SHP77 (cell line): ENCODE measurements at places on chromosomes 16 and 17.

DNA sequence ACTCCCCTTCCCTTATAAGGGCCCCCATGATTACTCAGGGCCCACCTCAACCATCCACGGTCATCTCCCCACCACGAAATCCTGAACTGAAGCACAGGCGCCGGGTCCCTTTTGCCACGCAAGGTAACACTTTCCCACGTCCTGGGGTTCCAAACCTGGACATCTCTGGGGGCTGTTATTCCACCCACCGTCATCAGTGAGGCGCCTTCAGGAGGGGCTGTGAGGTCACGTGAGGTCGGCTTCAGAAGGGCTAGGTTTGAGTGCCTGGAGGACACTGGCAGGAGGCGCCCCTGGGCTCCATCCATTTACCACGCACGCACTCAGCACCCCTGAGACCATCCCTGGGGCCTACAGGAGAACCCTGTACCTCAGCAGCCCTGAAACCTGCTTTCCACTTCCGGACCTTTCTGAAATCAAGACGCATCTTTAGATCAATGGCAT is 4.1 kb downstream of the CD2BP2 start:
- DNase-seq: no peak

GRCh38 chr16:12675852-12676251 is 127.8 kb downstream of the CPPED1 start:
- DNase-seq: no peak

DNA sequence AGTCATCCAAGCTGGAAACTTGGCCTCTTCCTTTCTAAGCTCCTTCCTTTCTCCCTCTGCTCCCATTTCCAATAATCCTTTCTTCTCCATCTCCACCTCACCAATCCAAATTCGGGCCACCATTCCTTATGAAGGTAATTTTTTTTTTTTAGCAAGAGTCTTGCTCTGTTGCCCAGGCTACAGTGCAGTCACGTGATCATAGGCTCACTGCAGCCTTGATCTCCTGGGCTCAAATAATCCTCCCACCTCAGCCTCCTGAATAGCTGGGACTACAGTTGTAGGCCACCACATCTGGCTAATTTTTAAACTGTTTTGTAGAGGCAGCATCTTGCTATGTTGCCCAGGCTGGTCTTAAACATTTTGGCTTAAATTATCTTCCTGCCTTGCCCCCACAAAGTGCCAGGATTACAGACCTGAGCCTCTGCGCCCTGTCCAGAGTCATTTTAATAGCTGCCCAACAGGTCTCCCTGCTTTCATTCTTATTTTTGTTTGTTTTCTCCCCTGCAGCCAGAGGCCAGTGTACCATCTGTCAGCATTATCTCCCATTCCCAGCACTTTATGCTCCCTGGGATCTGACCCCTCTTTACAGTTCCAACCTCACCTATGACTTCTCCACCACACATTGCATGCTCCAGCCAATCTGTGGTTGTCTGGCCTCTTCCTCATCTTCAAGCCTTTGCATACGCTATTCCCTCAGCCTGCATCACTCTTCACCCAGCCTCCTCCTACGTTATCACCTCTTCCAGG is 2.3 kb upstream of the GP2 start:
- no peak for DNase-seq

DNA sequence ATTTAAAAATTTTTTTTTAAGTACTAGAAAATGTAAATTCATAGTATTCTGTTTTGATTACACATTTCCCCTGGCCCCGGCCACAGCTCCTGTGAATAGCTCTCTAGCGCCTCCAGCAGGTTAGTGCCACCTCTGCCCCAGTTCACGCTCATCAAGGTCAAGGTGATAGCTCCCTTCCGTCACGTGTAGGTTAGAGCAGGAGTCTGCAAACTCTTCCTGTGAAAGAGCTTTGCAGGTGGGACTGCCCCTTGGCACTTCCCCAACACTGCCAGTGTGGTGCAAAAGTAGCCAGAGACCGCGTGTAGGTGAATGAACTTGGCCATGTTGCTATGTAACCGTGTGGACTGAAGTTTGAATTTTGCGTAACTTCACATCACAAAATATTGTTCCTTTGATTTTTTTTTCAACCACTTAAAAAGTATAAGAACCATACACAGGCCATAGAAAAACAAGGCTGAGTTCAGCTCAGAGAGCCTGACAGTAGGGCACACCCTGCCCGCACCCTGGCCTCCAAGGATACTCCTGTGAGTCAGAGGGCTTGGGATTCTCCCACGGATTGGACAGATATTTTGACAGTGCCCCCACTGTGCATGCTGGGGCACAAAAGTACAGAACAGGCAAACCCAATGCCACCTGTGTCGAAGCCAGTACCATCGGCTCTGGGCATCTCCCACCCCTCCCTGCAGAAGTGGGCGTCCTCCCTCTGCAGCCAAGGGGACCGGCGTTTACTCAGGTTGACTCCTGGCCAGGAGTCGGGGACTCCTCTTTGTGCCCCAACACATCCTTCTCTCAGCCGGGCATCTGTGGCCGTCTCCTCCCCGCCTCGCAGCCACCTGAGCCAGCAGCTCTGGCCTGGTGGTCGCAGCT is 92.0 kb upstream of the CHMP6 start:
- DNase-seq: peak; percentile 34

DNA sequence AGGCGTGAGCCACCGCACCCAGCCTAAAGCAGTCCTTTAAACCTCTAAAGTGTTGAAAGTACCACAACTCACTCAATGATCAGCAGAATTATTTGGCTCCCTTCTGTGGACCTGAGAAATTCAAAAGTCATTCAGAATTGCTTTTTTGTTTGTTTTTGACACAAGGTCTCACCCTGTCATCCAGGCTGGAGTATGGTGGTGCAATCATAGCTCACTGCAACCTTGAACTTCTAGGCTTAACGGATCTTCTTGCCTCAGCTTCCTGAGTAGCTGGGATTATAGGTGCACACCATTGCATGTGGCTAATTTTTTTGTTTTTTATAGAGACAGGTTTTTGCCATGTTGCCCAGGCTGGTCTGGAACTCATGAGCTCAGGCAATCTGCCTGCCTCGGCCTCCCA is 44.3 kb downstream of the TRAF4 start:
- no peak for DNase-seq

GRCh38 chr16:28499854-28500253 is 5.4 kb downstream of the APOBR start:
- no peak for DNase-seq

DNA sequence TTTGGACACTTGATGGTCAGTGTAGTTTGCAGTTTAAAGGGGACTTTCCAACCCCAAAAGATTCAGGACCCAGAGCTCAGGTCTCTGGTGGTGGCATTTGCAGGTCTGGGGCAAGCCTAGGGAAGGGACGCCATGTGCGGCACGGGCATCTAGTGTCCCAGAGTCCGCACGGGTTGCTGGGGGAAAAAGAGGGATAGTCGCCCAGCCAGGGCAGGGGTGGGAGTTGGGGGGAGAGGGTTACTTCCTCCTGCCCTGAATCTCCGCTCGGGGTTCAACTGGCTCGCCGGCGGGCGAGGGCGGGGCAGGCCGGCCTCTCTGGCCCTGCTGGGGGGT is 239 bp upstream of the CA7 start:
- DNase-seq: no peak

DNA sequence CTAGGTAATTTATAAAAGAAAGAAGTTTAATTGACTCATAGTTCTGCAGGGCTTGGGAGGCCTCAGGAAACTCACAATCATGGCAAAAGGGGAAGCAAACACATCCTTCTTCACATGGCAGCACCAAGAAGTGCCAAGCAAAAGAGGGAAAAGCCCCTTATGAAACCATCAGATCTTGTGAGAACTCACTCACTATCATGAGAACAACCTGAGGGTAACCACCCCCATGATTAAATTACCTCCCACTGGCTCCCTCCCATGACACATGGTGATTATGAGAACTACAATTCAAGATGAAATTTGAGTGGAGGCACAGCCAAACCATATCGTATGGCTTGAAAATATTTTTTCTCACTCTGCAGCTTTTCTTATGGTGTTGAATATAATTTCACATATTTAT is 151.7 kb downstream of the ANKFN1 start:
- no peak for DNase-seq

- DNase-seq: peak; percentile 67
Measured at GRCh38 chr17:1939981-1940809, 84.9 kb downstream of the RTN4RL1 start.

- DNase-seq: no peak
Measured at GRCh38 chr16:58272855-58273254, 22.0 kb downstream of the PRSS54 start.

DNA sequence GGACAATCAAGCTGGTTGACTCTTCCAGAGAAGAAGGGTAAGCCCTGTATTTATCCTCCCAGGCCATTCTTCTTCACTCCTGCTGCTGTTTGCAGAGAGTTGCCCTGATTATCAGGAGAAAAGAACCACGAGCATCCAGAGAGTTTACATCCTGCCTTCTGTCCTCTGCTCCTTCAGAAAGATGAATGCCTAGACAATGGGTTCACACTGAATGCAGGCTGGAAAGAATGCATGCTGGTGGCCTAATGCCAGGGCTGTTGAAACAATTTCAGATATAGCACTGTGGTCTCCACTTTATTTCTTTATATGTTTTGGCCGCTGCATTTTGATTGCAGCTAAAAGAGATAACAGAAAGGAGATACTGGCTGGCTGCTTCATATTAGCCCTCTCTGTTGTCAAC is 21.2 kb upstream of the HAS3 start:
- DNase-seq: no peak

- DNase-seq: no peak
Measured at GRCh38 chr17:1953831-1954230, 71.3 kb downstream of the RTN4RL1 start.

DNA sequence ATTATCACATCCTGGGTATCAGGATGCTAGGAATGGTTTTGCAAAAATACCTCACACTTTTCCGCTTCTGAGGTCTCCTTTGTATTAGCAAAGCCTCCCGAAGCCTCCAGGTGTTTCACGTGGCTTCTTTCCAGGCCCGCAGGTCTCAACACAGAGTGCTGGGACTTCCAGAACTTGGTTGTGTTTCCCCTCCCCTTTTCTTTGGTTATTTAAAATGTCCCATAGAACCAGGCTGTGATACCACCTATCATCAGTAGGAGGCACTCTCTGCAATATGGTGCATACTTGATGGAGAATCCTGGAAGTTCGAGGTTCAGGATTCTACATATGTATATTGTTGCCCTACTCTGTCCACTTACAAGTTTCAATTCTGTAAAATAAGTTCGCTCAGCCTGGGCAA is 28.8 kb downstream of the ATP2C2 start:
- DNase-seq: no peak

- no peak for DNase-seq
Measured at GRCh38 chr16:85364323-85365040, 248.6 kb upstream of the GSE1 start.

GRCh38 chr17:7754656-7755055 is 37.1 kb downstream of the DNAH2 start:
- DNase-seq: no peak

GRCh38 chr17:75370286-75370915 is 35.1 kb downstream of the GRB2 start:
- DNase-seq: no peak

DNA sequence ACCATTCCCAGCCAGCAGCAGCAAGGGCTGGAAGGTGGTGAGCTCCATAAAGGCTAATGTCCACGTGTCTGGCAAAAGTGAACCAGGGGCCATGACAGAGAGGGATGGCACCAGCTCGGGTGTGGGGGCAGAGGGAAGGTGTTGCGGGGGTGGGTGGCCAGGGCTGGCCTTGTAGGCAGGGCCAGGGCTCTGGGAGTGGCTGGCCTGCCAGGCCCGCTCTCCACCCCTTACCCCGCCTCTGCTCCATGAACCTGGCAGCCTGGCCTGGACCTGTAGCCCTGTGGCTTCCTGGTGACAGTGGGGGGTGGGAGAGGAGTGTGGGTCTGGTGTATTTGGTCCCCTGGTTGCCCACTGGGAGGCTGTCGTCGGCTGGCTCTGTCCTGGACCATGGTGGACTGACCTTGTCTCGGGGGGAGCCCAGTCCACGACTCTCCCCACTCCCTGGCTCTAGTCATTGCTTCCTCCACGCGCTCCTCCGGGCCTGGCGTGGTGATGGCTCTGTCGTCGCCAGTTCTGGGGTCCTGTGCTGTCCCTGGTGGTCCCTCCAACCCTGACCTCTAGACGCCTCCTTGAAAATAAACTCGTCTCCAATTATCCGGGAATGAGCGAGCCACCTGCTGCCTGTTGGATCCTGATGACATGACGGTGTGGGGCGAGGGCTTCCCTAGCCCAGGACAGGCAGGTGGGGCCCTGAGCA is 50.0 kb downstream of the ENGASE start:
- DNase-seq: no peak

DNA sequence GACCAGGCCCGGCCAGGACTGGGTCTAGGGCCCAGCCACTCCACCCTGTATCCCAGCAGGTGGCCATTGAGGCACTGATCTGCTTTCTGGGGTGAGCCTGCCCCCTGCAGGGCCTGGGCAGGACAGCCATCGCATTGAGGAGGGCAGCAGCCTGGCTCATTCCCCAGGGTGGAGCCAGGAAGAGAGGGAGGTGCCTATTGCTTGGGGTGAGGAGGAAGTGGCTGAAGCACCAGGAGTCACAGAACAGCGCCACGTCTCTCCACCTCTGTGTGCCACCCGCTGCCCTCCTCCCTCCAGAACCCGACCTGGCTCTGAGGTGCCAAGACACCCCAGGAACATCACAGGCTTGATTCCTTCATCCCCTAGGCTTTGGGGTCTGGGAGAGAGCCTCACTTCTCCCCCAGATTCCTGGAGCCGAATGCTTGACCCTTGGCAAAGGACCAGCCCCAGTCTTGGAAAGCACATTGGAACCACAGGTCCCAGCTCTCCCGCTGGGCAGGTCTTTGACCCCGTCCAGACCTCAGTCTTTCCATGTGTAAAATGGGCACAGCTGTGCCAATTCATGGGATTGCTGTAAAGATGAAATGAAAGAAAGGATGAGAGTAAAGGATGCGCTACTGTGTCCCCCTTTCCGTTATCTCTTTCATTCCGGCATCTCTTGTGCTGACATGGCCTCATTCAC is 7.2 kb upstream of the KRT36 start:
- DNase-seq: peak; percentile 36

DNA sequence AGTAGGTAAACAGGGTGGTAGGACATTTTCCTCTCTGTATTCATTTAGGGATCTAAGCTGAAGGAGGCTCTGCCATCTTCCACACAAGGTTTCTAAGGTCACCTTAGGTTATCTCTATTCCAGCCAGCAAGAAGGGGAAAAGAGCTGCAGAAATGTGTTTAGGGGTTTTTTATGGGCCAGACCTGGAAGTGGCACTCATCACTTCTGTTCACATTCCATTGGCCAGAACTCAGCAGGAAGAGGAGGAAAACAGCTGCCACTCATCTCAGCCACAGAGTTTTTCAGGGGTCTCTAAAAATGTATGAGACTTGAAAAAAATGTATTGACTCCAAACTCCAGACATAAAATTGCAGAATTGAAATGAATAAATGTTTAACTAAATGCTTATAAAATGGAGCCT is 65.8 kb downstream of the FTO start:
- no peak for DNase-seq
